ENCODE measurements at places on chromosomes 13 and 19. TPM values are rescaled to one million over a fixed set of nuclear protein-coding genes. Genes with fewer than 3 reads are reported as not detected.

The ZNF534 gene
- total RNA-seq: not detected

DNA sequence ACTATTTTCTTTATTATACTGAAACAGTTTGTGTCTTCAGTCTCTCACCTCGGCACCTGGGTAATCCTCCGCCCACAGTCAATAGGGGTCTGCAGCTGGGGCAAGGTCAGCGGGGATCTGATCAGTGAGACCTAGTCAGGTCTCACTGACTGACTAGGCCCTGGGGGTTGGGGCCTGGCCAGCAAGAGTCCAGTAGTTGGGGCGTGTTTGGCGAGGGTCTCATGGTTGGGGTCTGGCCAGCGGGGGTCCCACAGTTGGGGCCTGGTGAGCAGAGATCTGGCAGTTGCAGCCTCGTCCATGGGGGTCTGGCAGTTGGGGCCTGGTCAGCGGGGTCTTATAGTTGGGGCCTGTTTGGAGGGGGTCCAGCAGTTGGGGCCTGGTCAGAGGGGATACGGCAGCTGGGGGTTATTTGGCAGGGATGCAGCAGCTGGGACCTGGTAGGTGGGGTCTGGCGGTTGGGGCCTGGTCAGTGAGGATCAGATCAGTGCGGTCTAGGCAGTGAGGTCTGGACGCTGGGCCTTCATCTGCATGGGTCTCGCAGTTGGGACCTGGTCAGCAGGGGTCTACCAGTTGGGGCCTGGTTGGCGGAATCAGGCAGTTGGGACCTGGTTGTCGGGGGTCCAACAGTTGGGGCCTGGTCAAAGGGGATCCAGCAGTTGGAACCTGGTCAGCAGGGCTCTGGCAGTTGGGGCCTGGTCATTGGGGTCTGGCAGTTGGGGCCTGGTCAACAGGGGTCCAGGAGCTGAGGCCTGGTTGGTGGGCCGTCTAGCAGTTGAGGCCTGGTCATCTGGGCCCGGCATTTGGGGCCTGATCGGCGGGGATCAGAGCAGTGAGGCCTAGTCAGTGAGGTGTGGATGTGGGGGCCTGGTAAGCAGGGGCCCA lies 61.1 kb upstream of the TPM4 start:
- no peak for DNase-seq

- no peak for DNase-seq
Observed at GRCh38 chr13:68050761-68051160, 820.6 kb upstream of the PCDH9 start.

DNA sequence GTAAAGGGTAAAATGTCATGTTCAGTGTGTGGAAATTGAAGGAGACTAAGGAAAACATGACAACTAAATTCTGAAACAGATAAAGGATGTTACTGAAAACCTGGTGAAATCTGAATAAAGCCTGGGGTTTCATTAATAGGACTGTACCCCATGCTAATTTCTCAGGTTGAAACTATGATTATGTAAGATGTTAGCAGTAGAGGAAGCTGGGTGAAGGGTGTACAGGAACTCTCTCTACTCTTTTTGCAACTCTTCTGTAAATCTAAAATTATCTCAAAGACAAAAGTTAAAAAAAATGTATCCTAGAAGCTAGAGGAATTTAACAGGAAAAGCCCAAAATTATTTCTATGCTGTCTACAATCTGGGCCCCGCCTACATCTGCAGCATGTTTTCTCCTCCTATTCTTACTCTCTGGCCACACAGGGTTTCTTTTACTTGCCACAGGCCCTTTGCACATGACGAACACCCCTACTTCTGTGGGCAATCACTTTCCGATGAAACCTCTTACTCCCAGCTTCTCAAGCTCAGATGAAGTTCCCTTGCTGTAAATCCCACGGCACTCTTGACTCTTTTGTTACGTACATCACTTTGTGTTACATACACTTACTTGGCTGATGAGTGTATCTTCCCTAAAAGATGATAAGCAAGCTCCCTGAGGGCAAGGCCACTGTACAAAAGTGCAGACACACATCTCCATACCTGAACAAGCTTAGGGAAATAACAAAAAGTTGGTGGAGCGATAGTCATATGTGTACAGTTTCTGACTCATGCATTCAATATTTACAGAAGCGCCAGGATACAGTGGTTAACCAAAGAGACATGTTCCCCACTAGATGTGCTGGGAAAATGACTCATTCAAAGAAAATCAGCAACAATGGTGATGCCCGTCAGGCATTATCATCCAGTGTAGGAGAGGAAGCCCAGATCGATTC lies 32.6 kb downstream of the RUBCNL start:
- peak; percentile 36 for DNase-seq

- DNase-seq: no peak
Observed at GRCh38 chr19:55870736-55871135, 34.4 kb downstream of the NLRP4 start.

GRCh38 chr13:40187324-40187795 lies 479.1 kb downstream of the FOXO1 start:
- peak; percentile 54 for DNase-seq

The ZNF471 gene
- 1.2 TPM for total RNA-seq

The ZNF729 gene
- not detected for total RNA-seq

The FBXO46 gene
- total RNA-seq: 25.5 TPM

The CHAF1A gene
- 77.6 TPM for total RNA-seq

DNA sequence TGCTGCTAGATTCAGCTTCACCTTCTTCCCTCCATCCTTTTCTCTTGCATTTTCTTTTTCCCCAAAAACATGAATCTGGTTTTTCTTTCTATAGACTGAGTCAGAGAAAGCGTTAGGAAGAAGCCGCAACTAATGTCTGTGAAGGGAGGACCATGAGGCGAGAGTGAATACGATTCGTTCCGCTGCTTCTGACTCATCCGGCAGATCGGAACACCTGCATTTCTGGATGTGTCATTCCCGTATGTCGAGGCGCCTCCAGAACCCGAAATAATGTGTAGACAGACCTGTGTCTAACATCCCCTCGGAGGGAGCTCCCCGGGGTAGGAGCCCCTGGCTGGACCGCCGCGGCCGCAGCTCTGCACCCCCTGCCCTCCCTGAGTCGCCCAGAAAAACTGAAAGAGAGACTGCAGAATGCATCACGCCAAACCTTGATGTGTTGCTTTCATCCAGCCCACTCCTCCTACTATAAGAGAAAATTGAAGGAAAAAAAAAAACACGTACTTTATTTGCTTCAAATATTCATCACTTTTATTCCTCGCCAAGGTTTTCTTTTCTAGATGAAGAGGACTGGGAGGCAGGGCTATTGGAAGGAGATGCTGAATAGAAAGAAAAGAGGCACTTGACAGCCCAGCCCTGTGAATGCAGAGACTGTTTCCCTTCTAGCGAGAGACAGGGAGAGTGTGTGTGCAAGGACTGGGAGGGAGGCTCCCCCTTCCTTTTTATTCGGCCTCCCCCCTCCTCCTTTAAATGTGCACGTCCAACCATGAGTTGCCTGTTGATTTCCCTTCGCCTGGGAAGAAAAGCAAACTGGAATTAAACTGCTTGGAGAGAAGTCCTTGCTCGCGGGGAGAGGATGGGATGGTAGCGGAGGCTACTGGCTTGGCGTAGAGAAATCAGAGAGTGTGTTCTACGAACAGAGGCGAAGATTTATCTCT lies 616 bp upstream of the PCDH17 start:
- no peak for DNase-seq

The ZNF132 gene
- 4.3 TPM for total RNA-seq

The SH2D3A gene
- total RNA-seq: 26.1 TPM

The SYMPK gene
- total RNA-seq: 104 TPM

DNA sequence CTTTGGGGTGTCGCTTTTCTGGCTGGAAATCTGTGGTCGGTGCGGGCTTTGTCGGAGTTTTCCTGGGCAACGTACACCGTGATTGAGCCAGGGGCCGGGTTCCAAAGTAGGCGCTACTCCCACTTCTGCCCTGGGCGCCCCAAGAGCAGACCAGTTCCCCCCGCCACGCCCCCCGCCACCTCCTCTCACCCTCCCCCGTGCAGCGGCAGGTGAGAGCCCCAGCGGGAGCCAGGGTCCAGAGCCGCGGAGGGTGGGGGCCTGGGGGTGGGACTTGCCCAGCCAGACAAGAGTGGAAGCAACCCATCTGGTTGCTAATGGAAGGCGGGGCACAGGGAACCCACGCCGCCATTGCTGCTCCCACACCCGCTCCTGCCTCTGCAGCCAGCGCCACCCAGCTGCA lies 2195.9 kb downstream of the PCDH9 start:
- no peak for DNase-seq

- no peak for DNase-seq
Observed at GRCh38 chr13:33206425-33206824, 79.1 kb downstream of the STARD13 start.

DNA sequence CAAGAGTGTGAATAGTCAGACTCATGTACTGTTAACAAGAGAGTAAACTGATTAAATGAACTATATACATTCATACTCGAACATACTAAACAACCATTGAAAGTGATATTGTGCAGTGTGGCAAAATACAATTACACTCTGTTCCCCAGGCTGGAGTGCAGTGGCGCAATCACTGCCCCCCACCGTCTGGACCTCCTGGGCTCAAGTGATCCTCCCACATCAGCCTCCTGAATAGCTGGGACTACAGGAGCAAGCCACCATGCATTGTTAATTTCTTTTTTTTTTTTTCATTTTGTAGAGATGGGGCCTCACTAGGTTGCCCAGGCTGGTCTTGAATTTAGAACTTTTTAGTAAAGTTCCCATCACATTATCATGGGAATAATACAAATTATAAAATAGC lies 77.3 kb upstream of the LSM14A start:
- no peak for DNase-seq

GRCh38 chr13:24224232-24224680 lies 63.7 kb downstream of the SPATA13 start:
- DNase-seq: no peak

DNA sequence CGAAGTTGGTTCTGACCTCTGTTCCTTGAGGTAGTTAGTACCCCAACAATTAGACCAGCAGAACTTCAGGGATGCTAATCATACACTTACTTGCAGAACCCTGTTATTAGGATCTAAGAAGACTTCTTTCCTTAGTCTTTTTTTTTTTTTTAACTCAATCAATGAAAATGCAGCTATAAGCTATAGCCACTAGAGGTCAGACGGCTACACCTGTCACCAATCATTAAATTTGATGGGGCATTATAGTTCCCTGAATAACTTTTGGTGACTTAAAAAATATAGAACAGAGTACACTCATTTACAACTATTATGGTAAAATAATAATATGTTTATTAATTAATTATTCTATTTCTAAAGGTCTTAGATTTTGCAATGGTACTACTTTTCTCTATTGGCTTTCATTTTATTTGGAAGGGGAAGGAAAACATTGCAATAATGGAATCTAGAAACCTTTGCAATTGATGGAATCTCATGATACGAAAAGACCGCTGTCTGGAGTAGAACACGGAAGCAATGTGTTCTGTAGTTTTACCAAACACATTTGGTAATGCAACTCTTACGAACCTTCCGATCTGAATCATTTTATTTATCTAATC lies 483.2 kb downstream of the DIAPH3 start:
- no peak for DNase-seq

- no peak for DNase-seq
Observed at GRCh38 chr13:84605927-84606326, 723.7 kb upstream of the SLITRK1 start.

DNA sequence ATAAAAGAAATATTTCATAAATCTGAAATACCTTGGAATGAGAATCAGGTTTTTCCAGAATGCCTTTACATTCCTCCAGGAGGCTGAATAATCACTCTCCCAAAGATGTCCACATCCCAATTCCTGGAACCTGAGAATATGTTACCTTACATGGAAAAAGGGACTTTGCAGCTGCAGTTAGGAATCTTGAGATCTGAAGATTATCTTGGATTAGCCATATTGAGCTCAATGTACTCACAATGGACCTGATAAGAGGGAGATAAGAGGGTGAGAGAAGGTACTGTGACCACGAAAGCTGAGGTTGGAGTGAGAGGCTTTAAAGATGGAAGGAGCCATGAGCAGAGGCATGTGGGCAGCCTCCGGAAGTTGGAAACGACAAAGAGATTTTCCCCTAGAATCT lies 36.8 kb upstream of the MBNL2 start:
- DNase-seq: no peak

DNA sequence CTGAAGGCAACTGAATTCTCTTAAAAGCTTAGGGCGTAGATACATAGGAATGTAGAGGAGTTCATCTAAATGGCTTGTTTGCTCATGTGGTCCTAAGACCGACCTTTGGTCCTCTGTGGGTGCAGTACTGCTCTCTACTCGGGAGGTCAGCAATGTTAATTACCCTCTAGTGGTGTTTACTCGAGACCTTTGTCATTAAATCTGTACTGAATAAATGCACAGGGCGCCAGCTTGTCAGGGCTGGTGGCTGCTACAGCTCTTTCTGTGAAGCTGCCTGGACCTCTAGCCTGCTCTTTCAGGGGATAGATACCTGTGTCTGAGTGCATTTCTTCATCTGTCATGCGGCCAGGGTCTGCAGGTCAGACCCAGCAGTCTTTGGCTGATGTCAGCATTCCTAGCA lies 29.2 kb upstream of the MPHOSPH8 start:
- no peak for DNase-seq

DNA sequence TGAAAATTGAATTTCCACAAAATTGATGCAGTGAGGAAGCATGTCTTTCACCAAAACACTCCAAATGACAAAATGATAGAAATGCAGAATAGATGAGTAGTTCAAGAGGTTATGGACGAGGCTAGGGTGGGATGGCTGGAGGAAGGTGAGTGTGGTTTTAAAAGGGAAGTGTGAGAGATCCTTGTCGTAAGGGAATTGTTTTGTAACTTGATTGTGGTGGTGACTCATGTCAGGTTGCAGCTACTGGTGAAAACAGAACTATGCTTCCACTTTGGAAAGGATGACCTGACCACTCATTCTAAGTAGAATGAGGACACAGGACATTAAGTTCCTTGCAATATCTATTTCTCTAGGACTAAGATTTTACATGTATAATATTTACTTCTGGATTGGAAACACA lies 345.7 kb downstream of the MTUS2 start:
- DNase-seq: no peak

The RFPL4A gene
- not detected for total RNA-seq

DNA sequence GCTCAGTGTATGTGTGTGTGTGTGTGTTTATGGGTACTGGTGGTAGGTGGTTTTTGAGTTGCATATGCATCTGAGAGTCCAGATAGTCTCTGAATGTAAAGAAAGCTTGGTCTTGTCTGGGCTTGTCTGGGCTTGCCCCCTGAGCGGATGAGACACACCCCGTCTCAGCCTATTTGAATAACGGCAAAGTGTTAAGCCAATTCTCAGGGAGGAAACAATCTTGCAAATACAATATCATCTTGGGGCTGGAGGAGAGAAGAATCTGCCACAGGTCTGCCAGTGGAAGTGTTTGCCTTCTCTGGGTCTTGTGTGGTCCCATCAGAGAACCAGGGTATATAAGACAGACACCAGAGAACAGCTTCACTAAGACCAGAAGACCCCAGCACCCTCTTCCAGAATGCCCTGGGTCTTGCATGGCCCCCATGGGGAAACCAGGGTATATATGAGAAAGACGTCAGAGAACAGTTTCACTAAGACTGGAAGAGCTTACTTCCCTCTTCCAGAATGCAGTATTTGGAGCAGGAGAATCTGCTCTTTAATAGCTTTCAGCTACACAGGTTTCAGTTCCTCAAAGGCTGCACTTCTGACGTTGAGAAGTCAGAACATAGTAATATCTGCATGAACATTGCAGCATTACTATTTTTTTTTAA lies 13.3 kb downstream of the CD70 start:
- no peak for DNase-seq

The KLF5 gene
- total RNA-seq: 2.7 TPM

- no peak for DNase-seq
Observed at GRCh38 chr13:43911278-43911677, 31.6 kb downstream of the LACC1 start.

The LILRB5 gene
- not detected for total RNA-seq

Data from activated naive CD8-positive, alpha-beta T cell treated with anti-CD3 and anti-CD28 coated beads for 36 hours (primary cell).